Nephron progenitor cell (in vitro differentiated cells): ENCODE measurements at places on chromosomes 7 and 10.

GRCh38 chr10:30386801-30387588 lies 37.9 kb upstream of the MTPAP start:
- no peak for DNase-seq

DNA sequence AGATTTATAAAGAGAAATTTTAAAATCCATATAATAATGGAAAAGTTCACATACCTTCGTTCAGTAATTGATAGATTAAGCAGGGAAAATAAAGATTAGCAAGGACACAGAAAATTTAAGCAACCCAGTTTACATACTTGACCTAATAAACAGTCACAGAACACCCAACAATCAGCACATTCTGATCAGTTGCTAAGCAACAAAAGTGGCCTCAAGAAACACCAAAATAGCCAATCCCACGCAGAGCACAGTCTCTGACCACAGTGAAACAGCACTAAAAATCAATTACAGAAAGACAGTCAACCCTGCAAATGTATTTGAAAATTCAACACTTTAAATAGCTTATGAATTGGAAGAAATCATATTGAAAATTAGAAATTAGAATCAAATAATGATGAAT lies 39.3 kb upstream of the DRGX start:
- no peak for DNase-seq

GRCh38 chr7:112271162-112271561 lies 64.7 kb downstream of the ZNF277 start:
- DNase-seq: no peak

- no peak for DNase-seq
Observed at GRCh38 chr7:40493609-40494051, 358.8 kb downstream of the SUGCT start.

DNA sequence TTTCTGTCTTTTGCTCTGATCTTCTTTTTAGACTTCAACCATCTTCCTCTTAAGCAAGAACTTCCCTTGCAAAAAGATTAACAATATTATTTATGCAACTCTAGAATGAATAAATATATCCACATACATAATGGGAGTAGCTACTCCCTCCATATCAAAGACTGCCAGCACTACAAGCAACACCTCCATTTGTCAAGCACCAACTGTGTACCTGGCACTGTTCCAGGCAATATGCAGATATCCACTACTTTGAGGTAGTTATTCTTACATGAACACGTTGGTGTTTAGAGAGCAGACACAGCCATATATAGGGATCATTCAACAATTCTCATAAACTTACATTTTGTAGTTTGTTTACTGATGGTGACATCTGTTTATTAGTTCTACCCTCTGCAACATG lies 83.6 kb upstream of the CACNB2 start:
- no peak for DNase-seq

DNA sequence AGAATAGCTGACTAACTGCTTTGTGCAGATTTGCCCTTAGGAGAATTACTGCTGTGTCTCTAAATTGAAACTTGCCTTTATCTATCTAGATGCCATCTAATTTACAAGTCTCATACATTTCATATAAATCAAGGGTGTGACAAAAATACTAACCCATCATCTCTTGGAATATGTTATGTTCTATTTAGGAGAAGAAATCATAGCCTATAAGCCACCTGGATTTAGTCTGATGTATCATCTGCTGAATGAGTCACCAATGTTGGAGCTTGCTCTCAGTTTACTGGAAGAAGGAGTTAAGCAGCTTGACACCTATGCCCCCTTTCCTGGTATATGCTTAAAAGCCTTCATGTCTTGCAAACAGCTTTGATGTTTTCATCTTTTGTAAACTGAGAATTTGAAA lies 43.5 kb downstream of the NUP205 start:
- no peak for DNase-seq

GRCh38 chr10:104802941-104803340 lies 161.9 kb downstream of the SORCS3 start:
- no peak for DNase-seq

DNA sequence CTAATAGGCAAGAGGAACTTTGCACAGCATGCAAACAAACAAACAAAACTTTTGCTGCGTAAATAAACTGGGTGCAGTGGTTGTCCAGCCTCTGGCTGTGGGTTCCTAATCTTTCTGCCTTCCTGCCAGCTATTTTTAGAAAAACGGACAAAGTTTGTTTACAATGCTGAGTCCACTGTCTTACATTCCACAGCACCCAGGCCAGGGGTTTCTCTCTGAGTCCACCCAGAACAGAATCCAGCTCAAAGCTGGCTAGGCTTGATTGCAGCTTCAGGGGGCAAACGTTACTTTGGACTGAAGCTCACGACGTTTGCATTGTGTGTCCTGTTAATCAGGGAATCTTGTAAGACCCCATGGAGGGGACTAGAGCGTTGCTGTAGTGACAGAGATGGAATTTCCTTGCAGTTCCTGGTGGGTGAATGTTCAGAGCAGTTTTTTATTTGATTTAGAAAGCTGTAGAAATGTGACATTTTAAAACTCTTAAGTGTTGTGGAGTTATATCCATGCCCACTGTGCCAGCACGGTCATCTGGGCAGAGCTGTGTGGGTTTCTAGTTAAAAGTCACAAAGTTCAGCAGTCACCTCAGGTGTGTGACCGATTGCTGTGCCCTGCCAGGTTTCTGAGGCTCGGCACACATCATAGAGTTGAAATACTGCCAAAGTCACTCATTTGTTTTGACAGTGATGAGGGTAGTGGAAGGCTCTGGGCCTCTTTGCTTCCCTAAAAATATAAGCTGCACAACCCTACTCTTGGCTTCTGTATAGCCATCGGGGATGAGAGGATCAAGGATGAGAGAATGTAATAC lies 247.0 kb downstream of the STK31 start:
- DNase-seq: no peak

DNA sequence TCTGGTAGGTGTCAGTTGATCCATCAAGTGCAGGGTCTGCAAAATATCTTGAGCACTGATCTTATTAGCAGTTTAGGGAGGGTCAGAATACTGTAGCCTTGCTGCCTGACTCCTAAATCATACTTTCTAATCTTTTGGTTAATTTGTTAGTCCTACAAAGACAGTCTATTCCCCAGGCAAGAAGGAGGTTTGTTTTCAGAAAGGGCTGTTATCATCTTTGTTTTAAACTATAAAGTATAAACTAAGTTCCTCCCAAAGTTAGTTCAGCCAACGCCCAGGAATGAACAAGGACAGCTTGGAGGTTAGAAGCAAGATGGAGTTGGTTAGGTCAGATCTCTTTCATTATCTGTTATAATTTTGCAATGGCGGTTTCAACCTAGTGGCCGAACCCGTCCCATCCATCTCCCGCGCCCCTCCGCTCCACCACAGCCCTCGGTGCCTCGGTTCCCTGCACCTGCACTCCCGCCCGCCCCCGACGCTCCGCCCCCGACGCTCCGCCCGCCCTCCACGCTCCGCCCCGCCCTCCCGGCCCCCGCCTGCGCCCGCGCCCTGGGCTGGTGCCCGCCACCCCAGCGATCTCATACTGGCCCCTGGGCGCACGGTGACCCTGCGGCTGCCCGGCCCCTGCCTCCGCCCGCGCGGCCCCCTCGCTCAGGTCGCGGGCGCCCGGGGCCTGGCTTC lies at the start of gene ADCK2:
ADCK2 (plus strand) TSS at position 564 of the 681 bp plus-strand sequence. CDS start 386 bp downstream, outside the sequence.
- peak; percentile 64 for DNase-seq

DNA sequence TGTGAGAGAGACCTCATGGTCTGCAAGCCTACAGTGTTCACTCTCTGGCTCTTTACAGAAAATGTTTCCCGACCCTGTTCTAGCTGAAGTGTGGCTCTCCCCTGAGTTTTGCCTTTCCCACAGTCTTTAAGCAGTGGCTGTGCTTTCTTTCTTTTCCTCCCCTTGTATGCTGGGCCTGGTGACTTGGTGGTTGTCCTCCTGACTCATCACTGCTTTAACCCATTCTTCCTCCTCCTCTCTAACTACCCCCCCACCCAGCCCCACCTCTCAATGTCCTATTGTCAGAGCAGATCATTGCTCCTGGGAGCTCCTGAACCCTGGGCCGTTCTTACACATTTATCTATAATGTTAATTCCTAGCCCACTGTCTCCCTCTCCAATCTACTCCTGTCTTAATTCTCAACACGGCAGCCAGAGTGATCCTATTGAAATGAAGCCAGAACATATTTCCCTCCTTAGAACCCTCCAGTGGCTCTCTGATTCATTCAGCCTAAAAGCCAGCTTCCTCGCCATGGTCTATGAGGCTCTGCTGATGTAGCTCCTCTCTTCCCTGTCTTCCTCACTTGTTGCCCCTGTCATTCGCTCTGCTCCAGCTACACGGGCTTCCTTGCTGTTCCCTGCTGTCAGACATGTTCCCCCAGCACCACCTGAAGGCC lies 55.0 kb downstream of the DENND11 start:
- DNase-seq: no peak

- DNase-seq: no peak
Observed at GRCh38 chr10:131352765-131353290, 41.3 kb upstream of the TCERG1L start.

- DNase-seq: no peak
Observed at GRCh38 chr10:15780353-15781135, 60.8 kb upstream of the ITGA8 start.

DNA sequence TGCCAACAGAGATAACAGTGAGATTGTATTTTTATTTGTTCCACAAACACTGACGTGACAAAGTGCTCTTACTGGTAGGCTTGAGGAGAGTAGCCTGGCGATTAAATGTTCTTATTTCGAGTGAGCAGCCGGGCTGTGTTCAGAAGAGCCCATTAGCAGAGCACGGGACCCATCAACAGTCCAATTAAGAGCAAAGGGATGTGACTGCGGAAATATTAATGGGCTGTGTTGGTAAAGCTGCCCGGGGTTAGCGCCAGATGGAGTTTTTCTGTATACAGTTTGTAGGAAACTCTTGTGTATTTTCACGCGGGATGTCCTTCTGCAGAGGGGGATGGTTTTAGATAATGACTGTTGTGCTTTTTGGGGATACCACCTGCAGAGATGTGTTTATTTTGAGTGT lies 104.3 kb downstream of the KIAA1217 start:
- no peak for DNase-seq

- DNase-seq: no peak
Observed at GRCh38 chr10:97760461-97761257, 11.1 kb downstream of the SFRP5 start.

GRCh38 chr7:26008428-26008827 lies 143.6 kb upstream of the NFE2L3 start:
- no peak for DNase-seq

GRCh38 chr10:89427629-89428028 lies 13.3 kb downstream of the IFIT5 start:
- no peak for DNase-seq

DNA sequence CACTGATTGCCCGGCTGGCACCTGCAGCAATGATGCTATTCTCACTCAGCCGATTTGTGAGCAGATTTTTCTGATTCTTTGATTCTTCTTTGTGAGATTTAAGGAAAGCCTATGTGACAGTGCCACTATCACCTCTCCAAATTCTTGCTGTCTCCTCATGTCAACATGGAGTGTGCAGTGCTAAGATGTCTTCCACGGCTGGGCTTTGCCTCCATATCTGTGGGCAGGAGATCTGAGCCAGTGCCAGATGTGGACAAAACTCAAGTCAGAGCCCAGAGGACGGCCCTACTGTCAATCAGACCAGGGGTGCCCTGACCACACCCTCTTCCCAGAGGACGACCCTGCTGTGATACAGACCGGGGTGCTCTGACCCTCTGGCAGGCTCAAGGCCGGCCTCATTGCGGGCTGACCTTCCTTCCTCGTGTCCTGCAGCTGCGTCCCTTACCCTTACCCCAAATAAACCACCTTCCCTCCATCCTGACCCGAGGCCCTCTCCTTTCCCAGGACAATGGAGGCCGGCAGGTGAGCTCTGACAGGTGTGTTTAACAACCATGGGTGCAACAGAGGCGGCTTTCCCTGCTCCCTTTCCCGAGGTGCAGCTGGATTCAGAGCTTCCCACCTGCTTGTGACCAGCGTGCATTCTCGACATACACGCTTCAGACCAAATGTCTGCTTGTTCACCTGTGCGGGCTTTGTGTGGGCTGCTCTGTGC lies 221.4 kb downstream of the ADARB2 start:
- no peak for DNase-seq

GRCh38 chr10:69051303-69051702 lies 36.6 kb upstream of the SRGN start:
- DNase-seq: no peak

DNA sequence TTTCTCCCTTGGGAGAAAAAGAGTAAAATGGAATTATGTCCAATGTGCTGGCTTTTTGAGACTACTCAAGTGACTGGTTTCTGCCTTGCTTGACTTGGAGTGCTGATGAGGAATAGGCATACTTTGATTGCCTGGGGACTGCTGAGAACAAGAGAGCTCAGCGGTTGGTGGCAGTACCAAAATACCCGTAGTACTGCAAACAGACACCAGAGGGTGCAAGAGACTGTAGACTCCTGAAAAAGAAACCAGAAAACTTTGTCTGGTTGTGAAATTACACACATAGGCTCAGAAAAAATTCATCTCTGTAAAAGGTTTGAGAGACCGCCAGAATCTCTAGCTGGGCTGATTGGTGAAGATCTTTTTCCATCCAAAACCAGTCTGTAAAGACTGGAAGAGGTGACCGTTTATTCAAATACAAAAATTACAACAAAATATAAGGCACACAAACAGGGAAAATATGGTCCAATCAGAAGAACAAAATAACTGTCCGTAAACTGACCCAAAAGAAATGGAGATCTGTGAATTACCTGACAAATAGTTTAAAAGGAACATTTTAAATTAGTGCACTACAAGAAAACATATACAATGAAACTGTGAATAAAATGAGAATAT lies 18.5 kb downstream of the BICC1 start:
- DNase-seq: peak; percentile 72

- no peak for DNase-seq
Observed at GRCh38 chr7:138705167-138705566, 4.0 kb upstream of the SVOPL start.

DNA sequence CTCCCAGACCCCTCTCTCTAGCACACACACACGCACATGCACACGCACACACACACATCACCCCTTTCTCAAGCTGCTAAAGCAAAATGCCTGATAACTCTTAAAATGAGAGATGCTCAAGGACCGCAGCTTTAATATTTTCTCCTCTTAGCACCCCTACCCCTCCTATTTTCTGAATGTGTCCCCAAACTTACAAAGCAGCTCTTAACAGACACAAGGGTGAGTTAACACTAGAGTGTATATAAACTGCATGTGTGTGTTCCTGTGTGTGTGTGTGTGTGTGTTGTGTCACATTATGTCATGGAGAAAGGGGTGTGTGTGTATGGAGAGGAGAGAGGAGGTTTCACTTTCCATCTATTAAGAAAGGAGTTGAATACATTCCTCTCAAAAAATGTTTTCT lies 1.3 kb downstream of the PTN start:
- no peak for DNase-seq

GRCh38 chr10:33410860-33411234 lies 76.4 kb upstream of the NRP1 start:
- DNase-seq: no peak

DNA sequence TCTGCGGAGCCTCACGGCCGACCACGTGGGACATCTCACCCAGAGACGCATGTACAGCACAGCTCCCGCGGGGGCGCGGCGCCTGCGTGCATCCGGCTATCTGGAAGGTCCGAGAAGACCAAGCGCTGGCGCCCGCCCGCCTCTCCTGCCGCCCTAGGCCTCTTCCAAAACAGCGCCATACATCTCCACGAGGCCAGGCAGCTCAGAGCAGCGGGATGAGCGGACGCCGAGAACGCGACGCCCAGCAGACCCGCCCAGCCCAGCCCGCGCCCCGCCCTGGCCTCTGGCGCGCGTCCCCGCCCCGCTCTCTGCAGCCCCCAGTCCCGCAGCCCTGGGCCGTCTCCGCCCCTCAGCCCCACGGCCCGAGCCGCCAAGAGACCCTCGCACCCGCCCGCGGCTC lies 20.3 kb upstream of the LANCL2 start:
- DNase-seq: no peak

- no peak for DNase-seq
Observed at GRCh38 chr10:79055100-79055782, 13.5 kb upstream of the ZMIZ1 start.
